ENCODE measurements at places on chromosomes 5 and 9.

GRCh38 chr9:128936171-128936865 is 11.1 kb downstream of the DOLK start:
- DNase-seq: no peak

GRCh38 chr5:2387634-2388325 is 363.7 kb downstream of the IRX2 start:
- no peak for DNase-seq

- DNase-seq: no peak
Measured at GRCh38 chr9:16145196-16145950, 592.5 kb downstream of the CCDC171 start.

DNA sequence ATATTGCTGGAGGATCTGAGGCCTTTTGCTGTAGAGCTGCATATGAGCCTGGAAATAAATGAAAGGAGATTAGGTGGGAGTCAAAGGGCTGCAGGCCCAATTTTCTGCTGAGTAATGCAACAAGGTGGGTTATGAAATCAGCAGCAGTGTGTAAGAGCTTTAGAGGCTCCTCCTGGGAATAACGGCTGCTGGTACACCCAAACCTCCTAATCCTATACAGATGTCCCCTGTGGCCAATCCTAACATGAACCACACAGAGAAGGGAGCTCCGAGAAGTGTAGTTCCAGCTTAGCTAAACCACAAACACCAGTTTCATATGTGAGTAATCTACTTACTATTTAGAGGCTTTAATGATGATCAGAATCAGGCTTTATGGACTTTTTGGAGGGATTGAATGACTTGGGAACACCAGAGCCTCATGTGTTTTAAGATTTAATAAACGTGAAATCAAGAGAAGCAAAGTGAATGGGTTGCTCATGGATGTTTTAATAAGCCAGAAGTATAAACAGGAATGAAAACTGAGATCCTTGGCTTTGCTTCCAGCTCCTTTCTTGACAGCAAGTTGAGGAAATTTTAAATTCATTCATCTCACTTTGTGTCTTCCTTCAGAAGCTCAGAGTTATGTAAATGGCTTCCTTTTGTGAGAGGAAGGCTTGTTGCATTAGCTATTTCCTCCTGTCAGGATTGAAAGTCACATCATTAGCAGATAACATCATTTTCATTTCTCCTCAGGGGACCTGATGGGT is 437.5 kb downstream of the TMEM232 start:
- DNase-seq: peak; percentile 71

GRCh38 chr5:134637116-134637721 is 4.6 kb upstream of the SAR1B start:
- DNase-seq: no peak

Measured in EL (cell line).